ENCODE measurements at places on chromosomes 12 and 14. TPM values are rescaled to one million over a fixed set of nuclear protein-coding genes. Genes with fewer than 3 reads are reported as not detected.

- no peak overlapping the region for H3K4me3 ChIP-seq
- DNase-seq = no peak
- no peaks in the 10 kb centered on the region for H3K36me3 ChIP-seq
- no peaks in the 10 kb centered on the region for H3K27me3 ChIP-seq
- no peaks in the 10 kb centered on the region for H3K4me1 ChIP-seq
These were observed 80.8 kb downstream of the TMTC1 start for GRCh38 chr12:29702972-29703371.

DNA sequence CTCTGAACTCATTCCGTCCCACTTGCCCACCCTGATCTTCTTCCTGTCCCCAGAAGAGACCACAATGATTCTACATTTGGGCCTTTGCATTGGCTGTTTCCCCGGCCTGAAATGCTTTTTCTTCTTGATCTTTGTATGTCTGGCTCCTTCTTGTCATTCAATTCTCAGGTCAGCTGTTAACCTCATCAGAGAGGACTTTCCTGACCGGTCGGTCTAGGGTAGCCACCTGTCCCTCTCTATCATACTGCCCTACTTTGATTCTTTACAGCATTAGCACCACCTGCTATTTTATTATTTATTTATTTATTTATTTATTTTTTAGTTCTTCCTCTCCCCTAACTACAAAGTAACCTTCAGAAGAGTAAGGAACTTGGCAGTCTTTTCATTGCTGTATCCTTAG lies 84.3 kb downstream of the DYRK2 start:
- peaks cover 3% of the 10 kb centered on the region for H3K27me3 ChIP-seq
- no peak for DNase-seq

CCDC175 gene
- 0.22 TPM for total RNA-seq

SYT1 gene
- total RNA-seq = not detected

FAM186B gene
- not detected for total RNA-seq

DNA sequence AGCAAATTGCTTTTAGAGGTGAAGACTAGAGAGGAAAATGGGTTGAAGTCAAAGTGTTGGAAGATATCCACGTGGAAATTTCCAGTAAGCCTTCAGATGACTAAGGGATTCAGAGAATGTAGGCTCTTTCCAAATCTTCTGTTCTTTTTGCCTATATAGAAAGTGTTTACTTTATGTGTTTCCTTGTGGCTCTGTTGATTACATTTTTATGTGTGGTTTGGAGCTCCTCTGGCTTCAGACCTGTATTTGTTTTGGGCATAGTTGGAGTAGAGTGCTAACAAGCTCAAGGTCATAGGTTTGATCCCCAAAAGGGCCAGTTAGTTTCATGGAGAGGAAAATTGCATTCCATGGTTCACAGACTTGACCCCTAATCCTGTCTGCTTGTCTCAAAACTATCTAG lies 91.9 kb downstream of the IGF1 start:
- no peak for DNase-seq
- H3K36me3 ChIP-seq = no peaks in the 10 kb centered on the region
- no peak overlapping the region for H3K27ac ChIP-seq
- no peaks in the 10 kb centered on the region for H3K4me1 ChIP-seq

ADAM20 gene
- 0.72 TPM for total RNA-seq

DNA sequence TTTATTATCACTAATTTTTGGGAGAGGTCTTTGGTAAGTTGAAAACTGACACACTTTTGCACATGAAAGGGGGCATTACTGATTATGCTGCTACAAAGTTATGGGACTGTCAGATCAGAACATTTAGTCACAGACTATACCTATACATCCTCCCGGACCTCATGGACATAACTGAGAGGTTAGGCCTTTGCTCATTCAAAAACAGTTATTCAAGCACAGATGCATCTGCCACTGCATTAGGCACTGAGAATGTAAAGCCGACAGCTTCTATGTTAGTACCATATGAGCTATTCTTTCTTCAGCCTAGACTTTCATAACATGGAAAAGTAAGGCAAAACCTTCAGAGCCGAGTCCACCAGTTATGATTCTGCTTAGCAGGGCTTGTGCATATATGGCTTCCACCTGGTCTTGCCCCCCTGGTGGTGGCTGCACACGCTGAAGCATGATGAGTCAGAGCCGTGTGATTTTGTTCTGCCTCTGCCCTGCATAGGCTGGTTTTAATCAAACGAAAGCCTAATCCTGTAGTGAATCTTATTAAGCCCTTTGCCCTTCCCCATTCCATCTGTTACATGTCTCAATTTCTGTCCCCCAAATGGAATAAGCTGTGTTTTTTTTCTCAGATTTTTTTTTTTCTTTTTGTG lies 21.8 kb upstream of the RNU6-8 start:
- DNase-seq = no peak
- no peaks in the 10 kb centered on the region for H3K36me3 ChIP-seq
- no peak overlapping the region for H3K27ac ChIP-seq

CLEC4A gene
- 1.4 TPM for total RNA-seq

TAS2R7 gene
- total RNA-seq = not detected

FIGNL2 gene
- total RNA-seq = 0.27 TPM

DNA sequence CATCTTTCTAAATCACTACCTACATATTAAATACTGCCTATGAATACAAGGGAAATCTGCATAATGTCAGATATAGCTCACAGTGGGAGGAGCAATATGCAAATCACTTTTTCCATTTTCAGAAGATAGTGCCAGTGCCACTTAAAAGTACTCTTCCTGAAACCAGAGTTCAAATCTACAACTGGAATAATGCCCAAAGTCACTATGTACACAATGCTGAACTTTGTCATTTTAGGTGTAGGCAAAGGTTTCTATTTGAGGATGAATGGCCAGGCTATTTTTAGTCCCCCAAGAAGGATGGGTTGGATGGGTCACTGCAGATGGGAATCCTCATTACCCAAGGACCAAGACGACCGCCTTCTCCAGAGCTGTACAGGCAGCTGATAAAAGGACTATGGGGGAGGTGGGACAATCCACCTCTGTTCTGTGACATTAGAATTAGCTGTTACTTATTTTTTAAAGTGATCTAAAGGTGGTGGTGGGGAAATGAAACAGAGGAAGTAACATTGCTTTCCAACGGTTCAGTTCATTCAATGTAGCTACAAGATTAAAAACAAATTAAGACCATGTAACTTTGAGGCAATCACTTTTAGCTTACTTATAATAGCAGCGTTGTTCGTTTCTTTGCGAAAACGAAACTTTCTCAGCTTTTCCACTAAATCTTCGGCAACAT lies 5.6 kb downstream of the GMFB start:
- peaks cover 40% of the 10 kb centered on the region for H3K36me3 ChIP-seq
- H3K27ac ChIP-seq = peak overlapping the region; percentile 62
- peak overlapping the region; percentile 8 for H3K4me3 ChIP-seq
- peaks cover 32% of the 10 kb centered on the region for H3K4me1 ChIP-seq

DNA sequence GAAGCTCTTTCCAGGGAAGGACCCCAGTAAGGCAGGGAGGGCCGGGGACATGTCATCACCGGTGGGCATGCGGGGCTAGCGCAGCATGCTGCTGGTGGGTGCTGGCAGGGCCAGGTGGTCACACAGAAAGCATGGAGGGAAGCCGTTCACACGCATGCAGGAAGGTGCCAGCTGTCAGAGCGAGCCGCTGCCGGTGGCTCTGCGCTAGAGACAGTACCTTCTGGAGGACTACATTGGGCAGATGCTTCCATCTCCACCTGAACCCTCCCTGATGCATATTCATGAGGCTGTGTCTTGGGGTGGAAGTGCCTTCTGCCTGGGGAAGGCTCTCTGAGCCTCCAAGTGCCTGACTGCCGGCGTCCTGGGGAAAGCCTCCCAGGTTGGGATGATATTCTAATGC lies 203.8 kb downstream of the CALM1 start:
- no peaks in the 10 kb centered on the region for H3K36me3 ChIP-seq
- H3K4me1 ChIP-seq = no peaks in the 10 kb centered on the region
- H3K27me3 ChIP-seq = no peaks in the 10 kb centered on the region
- H3K4me3 ChIP-seq = no peak overlapping the region

DNA sequence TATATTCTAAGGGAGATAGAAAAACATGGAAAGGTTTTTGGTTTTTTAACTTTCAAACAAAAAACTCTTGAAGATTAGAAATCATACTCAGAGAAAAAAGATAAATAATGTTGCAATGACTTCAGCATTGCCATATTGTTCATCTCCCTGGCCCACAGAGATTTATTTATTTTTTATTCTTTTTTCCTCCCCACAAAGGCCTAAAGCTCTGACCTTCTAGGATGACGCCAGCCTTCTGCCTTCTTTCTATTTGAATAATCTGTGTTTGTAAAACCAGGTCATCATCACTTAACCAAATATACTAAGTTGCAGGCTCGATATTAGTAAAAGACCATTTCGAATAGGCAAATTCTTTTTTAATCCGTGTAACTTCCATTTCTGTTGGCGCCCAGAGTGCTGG lies 4.4 kb upstream of the DCP1B start:
- peaks cover 4% of the 10 kb centered on the region for H3K4me1 ChIP-seq
- no peak overlapping the region for H3K4me3 ChIP-seq
- no peak for DNase-seq
- no peak overlapping the region for H3K27ac ChIP-seq
- H3K27me3 ChIP-seq = no peaks in the 10 kb centered on the region

DNA sequence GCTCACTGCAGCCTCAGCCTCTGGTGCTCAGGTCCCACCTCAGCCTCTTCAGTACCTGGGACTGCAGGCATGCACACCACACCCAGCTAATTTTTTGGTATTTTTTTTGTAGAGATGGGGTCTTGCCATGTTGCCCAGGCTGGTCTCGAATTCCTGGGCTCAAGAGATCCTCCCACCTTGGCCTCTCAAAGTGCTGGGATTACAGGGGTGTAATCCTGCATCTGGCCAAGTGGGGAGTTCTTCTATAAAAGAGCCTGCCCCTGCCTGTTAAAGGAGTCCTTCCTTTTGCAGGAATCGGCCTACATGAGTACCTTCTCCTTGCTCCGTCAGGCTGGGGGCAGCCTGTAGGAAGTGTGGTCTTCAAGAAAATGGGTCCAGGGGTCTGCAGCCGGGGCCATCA lies 54.1 kb upstream of the RASSF3 start:
- no peaks in the 10 kb centered on the region for H3K27me3 ChIP-seq
- no peaks in the 10 kb centered on the region for H3K4me1 ChIP-seq
- DNase-seq = no peak
- no peaks in the 10 kb centered on the region for H3K36me3 ChIP-seq

DNA sequence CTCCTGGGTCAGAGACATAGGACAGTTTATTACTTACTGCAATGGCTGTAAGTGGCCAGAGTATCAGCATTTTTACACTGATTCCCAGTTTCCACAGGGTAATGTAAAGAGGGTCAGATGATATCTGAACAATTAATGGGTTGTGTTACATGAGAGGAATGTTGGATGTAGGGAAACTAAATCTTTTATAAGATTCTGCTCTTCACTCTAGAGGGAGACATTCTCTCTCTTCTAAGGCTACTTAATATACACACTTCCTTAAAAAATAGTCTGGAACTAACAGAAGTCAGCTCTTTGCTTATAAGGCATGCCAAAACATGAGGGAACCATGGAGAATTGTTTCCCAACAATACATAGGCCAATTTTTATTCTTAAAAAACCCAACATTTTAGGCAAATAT lies 389.8 kb downstream of the ETNK1 start:
- no peaks in the 10 kb centered on the region for H3K27me3 ChIP-seq
- H3K36me3 ChIP-seq = no peaks in the 10 kb centered on the region

DNA sequence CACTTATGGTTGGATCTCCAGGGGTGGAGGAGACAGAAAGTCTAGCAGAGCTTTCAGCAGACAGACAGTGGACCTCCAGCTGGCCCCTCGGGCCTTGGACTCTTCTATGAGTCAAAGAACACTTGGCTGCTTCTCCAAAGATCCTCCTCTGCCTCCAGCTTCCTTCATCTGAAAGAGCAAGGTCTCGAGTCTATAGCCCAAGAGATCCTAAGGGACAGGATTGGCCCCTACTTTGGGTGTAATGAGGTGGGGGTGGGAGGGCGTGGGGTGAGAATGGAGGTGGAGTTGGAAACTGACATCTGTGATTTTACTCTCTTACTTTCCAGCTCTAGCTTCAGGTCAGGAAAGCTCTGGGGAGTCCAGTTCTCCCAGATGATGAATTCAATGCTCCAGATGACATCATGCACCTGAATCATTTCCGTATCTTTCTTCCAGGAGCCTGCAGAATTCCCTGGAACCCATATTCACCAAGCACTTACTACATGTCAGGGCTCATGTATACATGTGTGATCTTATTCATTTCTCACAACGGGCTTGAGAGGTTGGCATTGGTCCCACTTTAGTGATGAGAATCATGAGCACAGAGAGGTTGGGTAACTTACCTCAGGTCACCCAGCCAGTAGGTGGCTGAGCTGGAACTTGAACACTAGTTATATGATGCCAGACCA lies 10.2 kb upstream of the PGF start:
- H3K4me1 ChIP-seq = no peaks in the 10 kb centered on the region
- DNase-seq = no peak
- no peak overlapping the region for H3K27ac ChIP-seq
- H3K36me3 ChIP-seq = no peaks in the 10 kb centered on the region

DNA sequence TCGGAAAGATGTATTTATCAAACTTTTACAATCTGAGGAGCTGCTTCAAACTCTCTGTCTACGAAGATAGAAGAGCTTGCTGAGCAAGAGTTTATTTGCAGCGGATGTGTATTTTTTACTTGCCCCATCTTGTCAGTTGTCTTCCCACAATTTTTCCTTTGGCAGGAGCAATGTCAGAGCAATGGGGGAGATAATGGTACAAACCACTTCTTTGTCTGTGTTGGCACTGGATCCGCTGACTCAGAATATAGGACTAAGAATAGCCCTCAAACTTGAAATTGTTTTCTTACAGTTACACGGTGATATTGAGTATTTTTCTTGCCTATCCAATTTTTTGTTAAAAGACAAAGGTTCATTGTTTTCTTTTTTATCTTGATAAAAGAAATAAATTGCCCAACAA lies 27.6 kb downstream of the HELB start:
- no peak overlapping the region for H3K27ac ChIP-seq
- H3K36me3 ChIP-seq = peaks cover 74% of the 10 kb centered on the region
- H3K4me1 ChIP-seq = no peaks in the 10 kb centered on the region

- no peak overlapping the region for H3K4me3 ChIP-seq
- peaks cover 2% of the 10 kb centered on the region for H3K27me3 ChIP-seq
- peak; percentile 64 for DNase-seq
These were observed 116.7 kb downstream of the LMNTD1 start for GRCh38 chr12:25436206-25437030.

CS gene
- total RNA-seq = 173 TPM

TESPA1 gene
- total RNA-seq = 93.8 TPM

DNA sequence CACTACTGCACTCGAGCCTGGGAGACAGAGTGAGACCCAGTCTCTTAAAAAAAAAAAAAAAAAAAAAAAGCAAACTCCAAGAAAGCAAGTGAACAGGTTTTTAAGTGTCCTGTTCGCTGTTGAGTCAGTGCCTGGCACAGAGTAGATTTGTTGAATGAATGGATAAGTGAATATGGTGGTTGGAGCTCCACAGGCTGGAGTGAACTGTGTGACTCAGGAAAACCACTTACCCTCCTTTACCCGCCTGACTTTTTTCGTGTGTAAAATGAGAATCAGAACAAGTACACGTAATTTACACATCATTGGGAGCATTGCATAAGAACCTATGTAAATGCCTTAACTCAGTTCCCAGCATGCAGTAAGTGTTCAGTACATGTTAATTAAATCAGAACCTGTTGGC lies 24.0 kb upstream of the ESRRB start:
- H3K4me3 ChIP-seq = no peak overlapping the region
- H3K27me3 ChIP-seq = peaks cover 6% of the 10 kb centered on the region
- no peak for DNase-seq
- H3K4me1 ChIP-seq = peaks cover 4% of the 10 kb centered on the region
- no peaks in the 10 kb centered on the region for H3K36me3 ChIP-seq

SERPINA1 gene
- total RNA-seq = not detected

- H3K4me1 ChIP-seq = no peaks in the 10 kb centered on the region
- H3K27me3 ChIP-seq = peaks cover 19% of the 10 kb centered on the region
These were observed 165.5 kb downstream of the KIF21A start for GRCh38 chr12:39277416-39277815.
